8988T (cell line): ENCODE measurements at places on chromosomes 1 and 21.

DNA sequence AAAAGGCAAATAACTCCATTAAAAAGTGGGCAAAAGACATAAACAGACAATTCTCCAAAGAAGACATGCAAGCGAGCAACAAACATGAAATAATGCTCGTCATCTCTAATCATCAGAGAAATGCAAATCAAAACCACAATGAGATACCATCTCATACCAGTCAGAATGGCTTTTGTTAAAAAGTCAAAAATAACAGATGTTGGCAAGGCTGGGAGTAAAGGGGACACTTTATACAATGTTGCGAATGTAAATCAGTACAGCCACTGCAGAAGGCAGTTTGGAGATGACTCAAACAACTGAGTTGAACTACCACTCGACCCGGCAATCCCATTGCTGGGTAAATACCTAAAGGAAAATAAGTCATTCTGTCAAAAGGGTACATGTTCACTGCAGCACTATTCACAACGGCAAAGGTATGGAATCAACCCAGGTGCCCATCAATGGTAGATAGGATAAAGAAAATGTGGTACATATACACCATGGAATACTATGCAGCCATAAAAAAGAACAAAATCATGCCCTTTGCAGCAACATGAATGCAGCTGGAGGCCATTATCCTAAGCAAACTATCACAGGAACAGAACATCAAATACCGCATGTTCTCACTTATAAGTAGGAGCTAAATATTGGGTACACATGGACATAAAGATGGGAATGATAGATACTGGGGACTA, 25.9 kb downstream of the TSPAN2 start:
- no peak for DNase-seq

- DNase-seq = no peak
Measured at GRCh38 chr1:243233908-243234307, 21.2 kb downstream of the CEP170 start.

DNA sequence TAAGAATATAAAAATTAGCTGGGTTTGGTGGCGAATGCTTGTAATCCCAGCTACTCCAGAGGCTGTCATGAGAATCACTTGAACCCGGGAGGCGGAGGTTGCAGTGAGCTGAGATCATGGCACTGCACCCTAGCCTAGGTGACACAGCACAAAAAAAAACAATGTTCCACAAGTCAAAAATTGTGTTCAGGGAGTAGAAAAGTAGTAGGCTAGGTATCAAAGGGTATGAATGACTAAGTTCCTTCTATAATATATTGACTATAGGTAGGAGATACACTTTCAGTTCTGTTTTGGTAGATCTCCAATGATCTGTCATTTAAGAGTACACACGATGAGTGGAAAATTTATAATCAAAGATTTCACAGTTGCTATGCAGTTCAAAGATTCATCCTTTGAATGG, 16.7 kb downstream of the USP48 start:
- no peak for DNase-seq

GRCh38 chr21:39612233-39613040, at the start of gene B3GALT5:
B3GALT5 (plus strand) TSS chr21:39612940; CDS start chr21:39660560, 47,620 bp downstream.
- DNase-seq = peak; percentile 46

DNA sequence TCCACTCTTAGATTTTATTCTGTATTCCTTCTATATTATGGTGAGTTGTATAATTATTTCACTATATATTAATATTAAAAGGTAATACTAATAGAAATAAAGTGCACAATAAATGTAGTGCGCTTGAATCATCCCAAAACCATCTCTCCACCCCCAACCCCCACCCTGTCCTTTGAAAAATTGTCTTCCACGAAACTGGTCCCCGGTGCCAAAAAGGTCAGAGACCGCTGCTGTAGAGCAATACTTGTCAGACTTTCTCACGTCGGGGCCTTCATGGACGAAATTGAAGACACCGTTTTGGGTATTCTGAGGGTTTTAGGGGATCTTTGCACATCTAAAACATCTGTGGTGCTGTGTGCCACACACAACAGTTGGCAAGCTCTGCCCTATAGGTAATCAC, 19.6 kb downstream of the DYRK1A start:
- DNase-seq = no peak

DNA sequence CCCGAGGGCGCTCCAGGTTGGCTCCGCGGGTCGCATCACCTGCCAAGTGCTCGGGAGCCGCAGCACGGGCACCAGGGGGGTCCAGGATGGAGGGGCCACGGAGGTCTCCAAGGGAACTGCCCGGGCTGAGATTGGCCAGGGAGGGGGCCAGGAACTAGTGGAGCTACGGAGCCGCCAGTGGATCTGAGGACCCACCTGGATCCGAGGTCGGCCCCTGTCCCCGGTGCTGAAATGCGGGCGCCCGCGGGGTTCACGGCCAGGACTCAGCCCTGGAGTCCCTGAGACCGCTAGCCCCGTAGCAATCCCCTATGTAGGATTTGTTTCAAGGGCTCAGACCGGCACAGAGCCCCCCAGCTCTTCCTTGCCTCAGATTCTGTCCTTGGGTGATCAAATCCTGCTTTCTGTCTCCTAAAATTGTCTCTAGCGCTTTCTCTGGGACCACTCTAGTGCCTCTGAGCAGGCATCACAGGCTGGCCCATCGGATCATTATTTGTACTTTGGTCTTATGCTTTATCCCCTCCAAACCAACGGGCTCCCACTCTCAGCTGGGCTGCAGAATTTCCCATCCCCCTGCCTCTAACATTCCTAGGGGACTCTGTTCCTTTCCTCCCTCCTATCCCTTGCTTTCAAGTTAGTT, 27.3 kb downstream of the KIAA2013 start:
- DNase-seq = no peak

DNA sequence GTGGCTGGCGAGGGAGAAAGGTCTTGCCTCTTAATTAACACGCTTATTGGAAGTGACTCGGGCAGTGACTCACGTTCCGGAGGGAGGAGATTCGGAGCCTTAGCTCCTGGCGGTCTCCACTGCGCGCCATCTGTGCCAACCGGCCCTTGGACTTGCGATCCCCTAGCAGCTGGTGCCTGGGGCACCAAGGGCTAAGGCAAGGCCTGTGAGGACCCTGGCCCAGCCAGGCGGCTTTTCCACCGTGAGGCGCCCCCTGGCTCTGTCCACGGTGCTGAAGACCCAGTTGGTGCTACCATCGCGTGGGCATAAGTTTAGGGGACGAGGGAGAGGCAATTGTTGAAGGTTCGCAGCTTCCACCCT, 1.3 kb upstream of the SYT6 start:
- no peak for DNase-seq

DNA sequence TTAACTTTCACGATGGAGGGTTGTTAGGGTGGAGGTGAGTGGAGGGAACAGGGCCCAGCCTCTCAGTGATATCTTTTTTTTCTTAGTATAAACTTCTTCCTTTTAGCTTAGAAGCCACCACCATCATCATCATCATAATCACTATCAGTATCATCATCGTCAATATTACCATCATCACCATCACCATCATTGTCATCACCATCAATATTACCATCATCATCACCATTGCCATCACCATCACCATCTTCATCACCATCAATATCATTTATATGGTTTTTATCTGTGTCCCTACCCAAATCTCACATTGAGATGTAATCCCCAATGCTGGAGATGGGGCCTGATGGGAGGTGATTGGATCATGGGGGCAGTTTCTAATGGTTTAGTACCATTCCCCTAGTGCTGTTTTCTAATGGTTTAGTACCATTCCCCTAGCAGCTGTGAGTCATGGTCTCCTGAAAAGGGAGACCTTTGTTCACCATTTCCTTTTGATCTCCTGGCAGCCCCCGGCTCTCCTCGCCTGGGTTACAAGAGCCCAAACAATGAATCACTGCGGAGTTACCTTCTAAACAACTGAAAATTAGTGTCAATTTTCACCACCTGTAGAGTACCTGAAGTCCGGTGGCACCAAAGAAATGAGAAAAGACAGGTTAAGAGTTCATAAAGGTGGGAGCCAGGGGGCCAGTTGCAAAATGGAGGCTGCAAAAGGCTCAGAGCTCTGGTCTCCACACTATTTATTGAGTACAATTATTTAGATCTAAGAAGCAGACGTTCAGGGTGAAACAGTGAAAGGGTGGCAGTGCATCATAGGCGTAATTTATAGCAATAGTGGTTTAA, 3.1 kb upstream of the PLA2G2E start:
- DNase-seq = no peak

DNA sequence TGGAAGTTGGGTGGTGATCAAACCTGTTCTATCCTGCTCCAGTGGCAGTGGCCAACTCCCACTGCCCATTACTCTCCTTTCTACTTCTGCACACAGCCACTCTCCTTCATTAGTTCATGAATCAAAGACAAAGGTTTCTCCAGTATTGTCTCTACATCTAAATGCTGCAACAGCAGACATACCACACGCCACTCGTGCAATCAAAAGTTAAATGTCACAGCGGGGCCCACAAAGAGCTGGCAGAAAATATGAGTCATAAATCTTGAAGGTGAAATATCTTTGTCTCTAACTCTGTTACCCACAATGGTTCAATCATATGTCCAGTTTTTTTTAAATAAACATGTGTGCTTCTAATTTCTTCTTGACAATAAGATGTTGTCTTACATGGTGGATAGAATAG, 13.3 kb downstream of the APCS start:
- DNase-seq = no peak

DNA sequence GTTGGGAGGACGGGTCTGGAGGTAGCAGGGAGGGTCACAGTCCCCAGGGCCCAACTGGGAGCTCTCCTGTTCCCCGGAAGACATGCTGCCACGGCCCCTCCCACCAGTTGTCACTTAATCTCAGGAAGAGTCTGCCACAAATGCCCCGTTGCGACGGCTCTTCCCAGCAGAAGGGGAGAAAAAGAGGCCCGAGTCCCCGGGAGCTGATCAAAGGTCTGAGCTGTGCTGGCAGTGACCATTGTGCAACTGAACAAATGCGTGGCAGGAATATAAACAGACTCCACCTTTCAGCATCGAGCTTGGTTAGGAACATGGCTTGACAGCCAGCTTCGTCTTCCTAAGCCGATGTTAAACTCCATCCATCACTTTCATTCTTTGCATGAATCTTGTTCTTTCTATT, 27.8 kb upstream of the ZBTB21 start:
- no peak for DNase-seq

DNA sequence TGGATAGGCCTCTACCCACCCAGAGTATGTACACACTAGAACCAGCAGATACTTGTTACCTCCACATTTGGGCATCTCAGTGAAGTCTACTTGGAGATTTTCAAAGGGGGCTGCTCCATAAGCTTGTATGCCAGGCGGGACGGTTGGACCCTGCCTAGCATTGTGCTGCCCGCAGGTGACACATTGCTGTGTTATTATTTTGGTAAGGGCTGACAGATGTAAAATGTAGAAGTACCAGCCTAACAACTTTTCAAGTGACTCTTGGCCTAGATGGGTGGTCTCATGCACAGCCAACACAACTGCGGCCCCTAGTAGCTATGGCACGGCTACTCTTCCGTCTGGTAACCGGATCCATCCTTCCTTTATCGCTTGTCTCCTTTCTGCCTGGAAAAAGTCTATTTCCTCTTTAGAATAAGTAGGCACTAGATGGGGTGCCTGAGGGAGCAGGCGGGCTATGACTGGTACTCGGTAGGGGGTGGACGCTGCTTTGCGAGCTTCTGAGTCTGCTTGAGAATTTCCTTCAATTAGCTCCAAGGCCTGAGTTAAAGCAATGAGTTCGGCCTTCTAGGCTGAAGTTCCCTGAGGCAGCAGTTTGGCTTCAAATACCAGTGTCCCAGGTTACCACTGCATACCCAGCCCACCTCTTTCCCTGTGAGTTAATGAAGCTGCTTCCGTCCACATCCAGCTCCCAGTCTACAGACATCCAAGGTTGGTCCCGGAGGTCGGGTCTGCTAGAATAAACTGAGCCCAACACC, 405.3 kb downstream of the TGFB2 start:
- no peak for DNase-seq

- DNase-seq = no peak
Measured at GRCh38 chr1:67741736-67742135, 56.7 kb downstream of the GADD45A start.

DNA sequence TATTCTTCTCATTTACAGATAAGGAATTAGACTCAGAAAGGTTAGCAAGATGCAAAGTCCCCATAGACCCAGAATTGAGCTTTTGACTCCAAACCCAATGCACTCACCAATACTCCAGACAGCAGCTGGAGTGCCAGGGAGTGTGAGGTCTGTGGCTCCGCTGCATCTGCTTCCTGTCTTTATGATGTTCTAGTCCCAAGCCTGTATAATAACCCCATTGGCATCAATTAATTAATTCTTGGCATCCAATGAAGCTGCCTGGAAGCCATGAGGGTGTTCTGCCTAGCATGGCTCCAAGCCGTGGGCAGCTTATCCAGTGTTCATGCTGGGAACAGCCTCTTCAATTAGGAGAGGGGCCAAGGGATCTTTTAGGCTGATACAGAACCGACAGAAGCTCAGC, 188.7 kb downstream of the GIPC2 start:
- DNase-seq = no peak

- no peak for DNase-seq
Measured at GRCh38 chr1:199291022-199291740, 652.3 kb downstream of the PTPRC start.

DNA sequence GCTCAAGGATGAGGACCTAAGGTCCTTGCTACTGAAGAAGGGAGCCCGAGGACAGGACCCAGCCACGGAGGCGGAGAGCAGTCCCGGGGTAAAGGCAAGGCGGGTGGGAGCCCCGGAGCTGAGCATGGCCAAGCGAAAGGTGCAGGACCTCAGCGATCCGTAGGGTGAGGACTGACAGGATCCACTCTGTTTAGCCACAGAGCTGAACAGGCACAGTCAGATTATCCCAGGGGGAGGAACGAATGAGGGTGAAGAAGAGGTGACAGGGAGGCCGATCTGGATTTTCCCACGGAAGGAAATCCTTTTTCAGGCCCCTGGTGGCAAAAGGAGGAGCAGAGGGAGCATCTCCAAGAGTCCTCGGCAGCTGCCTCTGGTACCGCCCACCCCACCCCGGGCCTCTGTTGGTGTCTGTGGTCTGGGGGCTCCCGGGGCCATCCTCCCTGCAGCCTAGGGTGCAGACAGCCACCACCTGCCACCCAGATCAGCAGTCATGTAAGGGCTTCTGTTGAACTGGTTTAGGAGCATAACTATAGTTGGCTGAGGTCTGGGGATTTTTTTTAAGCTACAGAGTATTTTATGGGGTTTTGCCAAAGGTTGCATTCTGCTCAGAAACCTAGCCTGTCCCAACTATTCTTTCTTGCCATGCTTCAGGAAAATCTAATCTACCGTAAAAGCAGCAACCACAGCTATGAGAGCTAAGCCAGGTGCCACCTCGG, 32.3 kb upstream of the LBR start:
- no peak for DNase-seq

- DNase-seq = no peak
Measured at GRCh38 chr1:5998051-5998905, 6.1 kb upstream of the NPHP4 start.

GRCh38 chr1:10781137-10781536, 15.3 kb downstream of the CASZ1 start:
- DNase-seq = no peak
